ENCODE measurements at places on chromosomes 1 and 21.

GRCh38 chr1:171600862-171601261 is 21.2 kb upstream of the MYOCOS start:
- no peak for DNase-seq

DNA sequence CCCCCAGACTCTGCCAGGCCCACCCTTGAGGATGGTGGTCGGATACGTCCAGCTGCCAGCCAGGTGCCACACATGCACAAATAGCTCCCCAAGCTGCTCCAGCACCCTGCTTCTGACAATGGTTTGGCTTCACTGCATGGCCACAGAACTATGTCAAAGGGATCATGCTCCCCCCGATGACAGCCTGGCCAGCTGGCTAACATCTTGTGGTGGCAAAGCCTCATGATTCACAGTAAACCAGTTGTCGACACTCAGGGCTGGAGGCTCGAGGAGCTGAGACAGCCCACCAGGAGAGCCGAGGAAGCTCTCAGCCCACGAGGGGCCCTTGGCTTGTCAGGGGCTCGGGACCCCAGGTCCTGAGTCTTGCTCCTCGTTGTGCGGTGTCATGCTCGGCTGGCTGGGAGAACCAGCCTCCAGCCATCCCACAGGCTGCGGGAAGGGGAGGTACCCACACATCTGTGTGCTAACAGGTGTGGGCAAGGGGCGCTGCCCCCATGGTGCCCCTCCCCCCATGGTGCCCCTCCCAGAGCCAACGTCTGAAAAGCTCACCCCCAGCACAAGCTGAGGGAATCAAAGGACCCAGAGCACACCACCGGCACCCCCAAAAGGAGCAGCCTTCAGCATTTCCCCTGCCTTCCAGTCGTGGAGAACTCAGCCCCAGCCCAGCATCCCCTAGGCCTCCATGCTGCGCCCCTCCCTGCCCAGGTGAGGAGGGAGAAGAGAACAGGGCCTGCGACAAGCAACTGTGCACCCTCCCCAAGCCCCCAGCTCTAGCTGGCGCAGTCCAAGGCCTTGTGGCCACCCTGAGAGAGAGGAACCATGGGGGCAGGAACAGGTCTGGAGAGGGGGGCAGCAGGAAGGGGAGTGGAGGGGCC is 41.2 kb downstream of the KIF21B start:
- DNase-seq, result no peak

GRCh38 chr1:53755874-53756273 is 16.9 kb upstream of the GLIS1 start:
- DNase-seq, result no peak

- no peak for DNase-seq
Observed at GRCh38 chr1:59917026-59917784, 9.4 kb downstream of the CYP2J2 start.

DNA sequence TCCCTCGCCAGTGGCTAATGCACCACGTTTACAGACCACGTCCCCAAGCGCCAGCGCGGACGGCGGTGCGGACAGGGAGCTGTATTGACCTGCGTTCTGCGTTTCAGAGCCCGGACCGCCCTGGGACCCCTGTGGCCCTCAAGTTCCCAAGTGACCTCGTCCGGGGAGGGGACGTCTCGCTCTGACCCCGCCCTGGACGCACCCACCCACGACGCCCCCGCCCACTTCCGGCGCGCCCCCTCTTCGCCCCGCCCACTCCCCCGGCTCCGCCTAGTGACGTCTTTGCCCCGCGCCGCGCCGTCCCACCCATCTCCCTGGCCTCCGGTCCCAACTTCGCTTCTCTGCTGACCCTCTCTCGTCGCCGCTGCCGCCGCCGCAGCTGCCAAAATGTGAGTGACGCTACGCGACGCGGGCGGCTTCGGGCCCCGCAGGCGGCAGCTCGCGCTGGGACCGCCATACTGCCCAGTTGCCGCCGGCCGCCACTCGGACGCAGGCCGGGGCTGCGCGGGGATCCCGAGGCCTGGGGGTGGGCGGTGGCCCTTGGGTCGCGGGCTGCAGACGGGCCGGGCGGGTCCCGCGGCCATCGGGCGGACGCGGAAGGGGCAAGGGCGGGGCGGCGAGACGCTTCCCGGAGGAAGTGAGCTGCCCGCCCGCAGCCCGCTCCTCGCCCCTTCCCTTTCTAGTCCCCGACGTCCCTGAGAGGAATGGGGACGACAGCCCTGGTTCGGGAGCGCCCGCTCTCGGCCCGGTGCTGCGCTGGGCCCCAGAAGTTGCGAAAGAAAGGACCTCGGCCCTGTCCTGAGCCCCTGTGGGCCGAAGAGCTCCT is at the start of gene VAMP3:
Gene VAMP3, plus strand, starts transcription at position 300 of the 826 bp plus-strand sequence. Its CDS starts 88 bp downstream, at position 388.
- DNase-seq, result peak; percentile 42

GRCh38 chr1:156476501-156477298 is 23.9 kb downstream of the MEF2D start:
- DNase-seq, result peak; percentile 24

- DNase-seq, result no peak
Observed at GRCh38 chr1:176172215-176172614, 34.9 kb downstream of the COP1 start.

DNA sequence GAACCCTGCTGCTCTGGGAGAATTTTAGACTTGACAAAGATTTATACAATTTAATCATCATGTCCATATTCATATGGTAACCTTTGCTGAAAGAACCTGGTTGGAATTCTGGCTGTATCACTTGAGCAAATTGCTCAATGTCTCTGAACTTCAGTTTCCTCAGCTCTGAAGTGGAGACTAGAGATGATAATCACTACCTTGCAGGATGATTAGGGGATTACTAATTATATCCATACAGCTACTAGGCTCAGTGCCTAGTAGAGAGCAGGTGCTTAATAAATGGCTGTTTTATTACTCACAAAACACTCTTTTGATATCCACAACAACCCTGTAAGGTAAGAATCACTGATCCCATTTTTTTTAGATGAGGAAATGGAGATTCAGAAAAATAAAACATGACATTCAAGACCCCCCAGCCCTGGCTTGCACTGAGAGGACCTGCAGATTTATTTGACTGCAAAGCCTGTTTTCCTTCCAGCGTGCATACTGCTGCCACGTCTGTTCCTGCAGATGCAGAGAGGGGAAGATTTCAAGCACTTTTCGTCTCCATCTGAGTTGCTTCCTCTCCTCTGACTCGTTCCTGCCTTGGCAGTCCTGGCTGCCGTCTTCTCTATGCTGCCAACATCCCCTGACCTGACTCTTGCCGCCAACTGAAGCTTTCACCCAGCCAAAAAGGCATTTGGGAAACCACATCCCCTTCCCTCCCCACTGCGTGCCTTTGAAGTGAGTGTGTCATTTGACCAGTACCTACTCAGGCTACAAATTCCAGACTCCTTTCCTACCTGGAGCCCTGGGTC is 203.0 kb downstream of the PLPP3 start:
- peak; percentile 24 for DNase-seq

DNA sequence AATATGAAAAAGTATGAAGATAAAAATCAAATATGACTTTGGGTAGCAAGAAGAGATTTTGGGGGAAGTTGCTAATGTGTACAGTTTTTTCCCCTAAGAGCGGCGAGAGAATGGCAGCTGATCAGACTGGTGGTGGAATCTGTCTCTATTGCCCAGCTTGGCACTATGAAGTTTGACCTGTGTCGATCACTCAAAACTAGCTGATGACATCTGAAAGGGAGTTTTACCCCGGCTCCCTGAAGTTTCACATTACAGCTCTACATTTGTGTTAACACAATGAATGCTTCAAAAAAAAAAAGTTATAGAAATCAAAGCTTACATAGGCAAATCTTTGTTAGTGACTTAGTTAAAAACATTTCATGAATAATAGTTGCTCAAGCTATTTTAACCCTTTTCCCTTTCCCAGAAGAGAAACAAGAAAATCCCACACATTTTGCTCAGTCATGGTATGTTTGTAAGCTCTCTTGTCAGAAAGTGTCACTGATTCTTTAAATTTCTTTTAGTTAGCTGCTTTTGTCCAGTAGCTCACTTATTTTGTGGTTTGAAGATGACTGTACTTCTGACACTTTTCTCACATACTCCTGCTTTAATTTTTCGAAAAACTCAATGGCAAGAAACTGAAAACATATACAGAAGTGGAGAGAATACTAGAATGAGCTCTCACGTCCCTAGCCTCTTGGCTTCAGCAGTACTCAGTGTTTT is 41.3 kb downstream of the DYRK1A start:
- no peak for DNase-seq

DNA sequence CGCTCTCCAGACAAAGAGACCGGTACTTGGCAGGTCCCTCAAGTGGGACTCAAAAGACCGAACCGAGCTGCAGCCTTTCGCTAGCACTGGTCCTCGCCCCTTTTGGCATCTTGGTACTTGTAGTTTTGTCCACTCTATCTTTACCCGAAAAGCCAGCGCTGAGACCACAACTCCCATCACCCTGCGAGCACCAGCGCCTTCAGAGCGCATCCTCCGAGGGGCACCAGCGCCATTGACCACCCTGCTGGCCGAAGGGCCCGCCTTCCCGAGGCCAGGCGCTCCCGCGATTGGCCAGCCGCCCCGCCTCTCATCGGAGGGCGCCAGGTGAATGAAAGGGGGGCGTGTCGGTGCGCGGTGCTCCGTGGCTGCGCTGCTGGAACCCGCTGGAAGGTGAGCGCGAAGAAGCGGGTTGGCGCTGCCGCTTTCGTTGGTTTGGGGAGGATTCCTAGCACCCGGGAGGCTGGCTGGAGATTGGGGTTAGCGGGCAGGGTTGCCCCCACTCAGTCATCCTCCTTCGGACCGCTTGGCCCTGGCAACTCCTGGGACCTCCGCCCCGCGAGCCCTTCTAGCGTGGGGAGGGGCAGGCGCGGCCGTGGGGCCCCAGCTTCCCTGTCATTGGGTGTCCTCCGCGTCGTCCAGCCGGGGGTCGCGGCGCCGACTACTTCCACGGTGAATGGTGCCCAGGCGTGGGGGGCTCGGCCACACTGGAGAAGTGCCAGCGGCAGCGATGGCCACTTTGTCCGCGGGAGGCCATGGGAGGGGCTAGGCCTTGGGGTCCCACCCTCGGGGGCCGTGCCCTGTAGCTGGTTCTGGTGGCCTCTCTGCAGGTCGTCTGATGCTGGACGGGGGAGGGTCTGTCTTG is at the start of gene ZBTB8B:
Gene ZBTB8B, plus strand, starts transcription at position 357 of the 862 bp plus-strand sequence. CDS start 5,553 bp downstream, outside the sequence.
- no peak for DNase-seq

GRCh38 chr1:31122741-31123140 is 57.2 kb upstream of the PUM1 start:
- no peak for DNase-seq

- no peak for DNase-seq
Observed at GRCh38 chr1:42334240-42335049, 590 bp downstream of the FOXJ3 start.
